ENCODE measurements at places on chromosomes 1 and 21.

DNA sequence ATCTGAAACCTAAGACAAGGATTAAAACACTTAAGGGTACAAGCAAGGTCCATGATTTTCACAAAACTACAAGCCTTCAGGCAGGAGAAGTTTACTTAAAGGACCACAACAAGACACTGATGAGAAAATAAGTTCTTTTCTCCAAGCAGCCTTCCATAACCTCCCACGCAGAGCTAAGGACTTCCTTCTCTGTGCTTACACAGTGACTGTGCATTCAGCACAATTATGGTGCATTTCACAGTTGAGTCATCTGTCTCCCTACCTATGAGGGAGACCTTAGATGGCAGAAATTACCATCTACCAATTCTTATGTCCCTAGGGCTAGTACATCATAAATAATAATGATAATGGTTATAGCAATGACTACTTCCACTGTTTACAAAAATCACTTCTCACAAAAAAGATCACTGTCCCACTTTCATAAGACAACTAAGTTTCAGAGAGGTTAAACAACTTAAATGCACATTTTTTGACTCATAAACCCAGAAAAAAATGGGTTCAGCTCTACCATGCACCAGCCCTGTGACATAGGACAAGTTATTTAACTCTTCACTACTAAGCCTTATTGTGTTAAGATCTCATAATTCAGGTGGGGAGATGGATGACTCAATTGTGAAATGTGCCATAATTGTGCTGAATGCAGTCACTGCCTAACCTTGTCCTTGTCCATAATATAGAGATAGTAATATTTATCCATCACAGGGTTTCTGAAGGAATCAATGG, 45.3 kb downstream of the TARBP1 start:
- DNase-seq: no peak

GRCh38 chr1:198638894-198639635, at the start of gene PTPRC:
PTPRC (plus strand) TSS chr1:198639040; CDS start chr1:198639269, 229 bp downstream.
- no peak for DNase-seq

DNA sequence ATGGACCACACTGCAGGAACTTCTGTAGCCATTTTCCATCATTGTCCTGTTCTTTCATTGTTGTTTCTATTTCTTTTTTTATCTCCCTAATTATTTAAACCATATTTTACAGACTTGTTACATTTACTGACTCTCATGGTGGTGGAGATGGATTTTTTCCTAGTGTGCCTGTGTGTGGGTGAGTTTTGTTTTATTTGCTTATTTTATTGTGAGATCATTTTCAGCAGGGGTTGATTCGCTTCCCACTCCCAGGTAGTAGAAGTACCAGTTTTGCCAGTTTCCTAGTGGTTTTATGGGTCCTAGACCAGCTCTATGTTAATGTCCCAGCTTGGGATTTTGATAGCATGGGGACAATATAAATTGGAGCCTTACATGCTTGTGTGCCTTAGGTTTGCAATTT, 80.0 kb upstream of the BACH1 start:
- no peak for DNase-seq

DNA sequence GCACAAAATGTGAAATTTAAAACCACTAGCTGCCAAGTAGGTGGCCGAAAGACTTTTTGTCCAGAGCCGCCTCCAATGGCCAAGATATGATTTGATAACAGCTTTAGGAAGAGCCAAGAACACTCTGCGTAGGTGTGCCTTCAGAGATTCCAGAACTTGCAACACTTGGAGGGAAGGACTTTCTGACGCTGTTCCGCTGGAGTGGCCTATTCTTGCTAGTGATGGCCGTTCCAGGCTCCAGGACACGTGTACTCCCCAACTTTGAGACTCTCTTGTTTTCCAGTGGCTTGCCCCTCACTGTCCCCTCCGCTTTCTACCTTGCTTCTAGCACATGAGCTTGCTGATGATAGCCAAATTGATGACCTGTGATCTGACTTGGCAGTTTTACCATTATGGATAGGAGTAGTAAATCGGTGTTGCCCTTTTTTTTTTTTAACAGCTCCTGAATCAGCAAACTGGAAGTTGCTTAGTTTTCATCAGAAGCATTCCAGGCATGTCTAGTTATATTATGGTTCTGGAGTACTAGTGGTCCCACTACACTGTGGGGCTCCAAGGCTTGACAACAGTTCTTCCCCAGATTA, 1.0 kb downstream of the PRDX6 start:
- no peak for DNase-seq

GRCh38 chr1:240820816-240821215, 208.9 kb upstream of the GREM2 start:
- no peak for DNase-seq

- DNase-seq: no peak
Observed at GRCh38 chr1:107920999-107921398, 44.0 kb downstream of the VAV3 start.

- DNase-seq: peak; percentile 87
Observed at GRCh38 chr1:11858968-11859871, 475 bp upstream of the NPPB start.
